Activated T-cell treated with anti-CD3 and anti-CD28 coated beads, Interleukin-2, amount 50 U/mL, for 24 hours (primary cell): ENCODE measurements at places on chromosomes 2 and 18.

- peak overlapping the region; percentile 88 for H3K27ac ChIP-seq
- H3K4me3 ChIP-seq: peak overlapping the region; percentile 34
- peaks cover 90% of the 10 kb centered on the region for H3K4me1 ChIP-seq
- H3K36me3 ChIP-seq: peaks cover 95% of the 10 kb centered on the region
These were observed 66.5 kb downstream of the CAB39 start for GRCh38 chr2:230779126-230779525.

DNA sequence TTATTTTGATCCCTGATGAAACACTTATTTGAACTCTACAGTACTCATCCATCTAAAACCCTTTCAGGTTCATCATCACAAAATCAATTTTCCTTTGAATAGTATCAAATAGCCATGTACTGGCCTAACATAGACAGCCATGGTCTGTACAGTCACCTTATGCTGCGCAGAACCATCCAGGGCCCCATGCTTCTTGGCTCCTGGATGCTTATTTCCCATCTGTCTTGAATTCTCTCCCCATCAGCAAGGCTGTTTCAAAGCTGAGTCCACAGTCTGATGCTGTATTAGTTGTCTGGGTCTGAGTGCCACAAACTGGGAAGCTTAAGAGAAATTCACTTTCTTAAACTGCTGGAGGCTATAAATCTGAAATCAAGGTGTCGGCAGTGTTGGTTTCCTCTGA is 290.2 kb downstream of the OSR1 start:
- H3K27ac ChIP-seq: no peak overlapping the region
- H3K36me3 ChIP-seq: no peaks in the 10 kb centered on the region
- no peak for DNase-seq
- H3K4me1 ChIP-seq: no peaks in the 10 kb centered on the region
- no peak overlapping the region for H3K4me3 ChIP-seq
- no peaks in the 10 kb centered on the region for H3K27me3 ChIP-seq

GRCh38 chr2:121856360-121856759 is 100.9 kb downstream of the TSN start:
- H3K27me3 ChIP-seq: peaks cover 42% of the 10 kb centered on the region
- no peak overlapping the region for H3K4me3 ChIP-seq
- DNase-seq: no peak

GRCh38 chr2:143453981-143454511 is 324.8 kb downstream of the ARHGAP15 start:
- H3K4me1 ChIP-seq: peaks cover 52% of the 10 kb centered on the region
- peaks cover 34% of the 10 kb centered on the region for H3K36me3 ChIP-seq
- H3K27ac ChIP-seq: no peak overlapping the region
- no peaks in the 10 kb centered on the region for H3K27me3 ChIP-seq
- DNase-seq: no peak

GRCh38 chr18:71249791-71250190 is 960.9 kb downstream of the SOCS6 start:
- no peaks in the 10 kb centered on the region for H3K36me3 ChIP-seq
- H3K4me1 ChIP-seq: no peaks in the 10 kb centered on the region
- H3K27me3 ChIP-seq: no peaks in the 10 kb centered on the region
- no peak overlapping the region for H3K27ac ChIP-seq
- no peak for DNase-seq

GRCh38 chr2:230220347-230220969 is 674 bp upstream of the SP110 start:
- H3K36me3 ChIP-seq: peaks cover 36% of the 10 kb centered on the region
- H3K27me3 ChIP-seq: no peaks in the 10 kb centered on the region
- peak overlapping the region; percentile 94 for H3K4me3 ChIP-seq
- peak overlapping the region; percentile 98 for H3K27ac ChIP-seq
- H3K4me1 ChIP-seq: peaks cover 75% of the 10 kb centered on the region

- peaks cover 5% of the 10 kb centered on the region for H3K27me3 ChIP-seq
- no peak overlapping the region for H3K27ac ChIP-seq
- DNase-seq: no peak
- no peak overlapping the region for H3K4me3 ChIP-seq
- no peaks in the 10 kb centered on the region for H3K4me1 ChIP-seq
- H3K36me3 ChIP-seq: no peaks in the 10 kb centered on the region
These were observed 143.9 kb upstream of the KLHL29 start for GRCh38 chr2:23241121-23241520.

DNA sequence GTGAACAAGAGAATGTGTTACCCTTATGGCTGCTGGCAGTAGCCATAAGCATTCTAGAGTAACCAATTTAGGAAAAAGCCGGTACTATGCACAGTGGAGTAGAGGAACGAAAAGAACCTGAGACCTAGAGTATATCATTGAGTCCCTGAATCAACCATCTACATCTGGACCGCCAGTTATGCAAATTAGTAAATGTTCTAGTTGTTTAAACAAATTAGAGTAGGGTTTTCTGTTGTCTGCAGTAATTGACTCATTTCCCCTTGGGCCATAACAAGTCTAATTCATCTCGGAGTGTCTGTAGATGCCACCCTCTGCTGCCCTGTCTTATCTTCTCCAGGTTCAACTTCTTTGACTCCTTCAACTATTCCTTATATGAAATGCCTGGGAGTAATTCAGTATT is 60.1 kb upstream of the CAPN13 start:
- DNase-seq: no peak
- no peak overlapping the region for H3K27ac ChIP-seq
- H3K4me3 ChIP-seq: no peak overlapping the region
- H3K4me1 ChIP-seq: peaks cover 6% of the 10 kb centered on the region
- no peaks in the 10 kb centered on the region for H3K36me3 ChIP-seq
- peaks cover 23% of the 10 kb centered on the region for H3K27me3 ChIP-seq

DNA sequence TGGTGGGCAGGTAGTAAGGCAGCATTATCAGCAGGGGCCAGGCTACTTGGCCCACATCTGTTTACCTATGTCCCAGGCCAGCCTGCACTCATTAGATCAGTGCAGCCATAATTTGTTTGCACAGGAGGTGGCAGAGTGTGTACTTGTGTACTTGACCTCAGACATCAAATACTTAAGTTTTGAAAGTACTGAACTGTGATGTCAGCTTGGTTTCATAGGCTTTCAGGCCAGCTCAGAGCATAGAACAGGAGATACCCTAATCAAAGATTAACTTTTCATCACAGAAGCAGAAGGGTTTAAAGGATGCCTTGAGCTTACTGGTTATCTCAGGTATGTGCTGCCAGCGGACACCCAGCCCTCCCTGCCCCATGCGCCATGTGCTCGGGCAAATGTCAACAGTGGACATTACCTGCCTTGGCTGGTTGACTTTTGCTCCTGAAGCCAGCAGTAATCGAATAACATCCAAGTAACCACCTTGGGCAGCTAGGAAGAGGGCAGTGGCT is 33.2 kb downstream of the ANKRD29 start:
- H3K4me1 ChIP-seq: peaks cover 6% of the 10 kb centered on the region
- H3K27me3 ChIP-seq: peaks cover 2% of the 10 kb centered on the region
- no peak overlapping the region for H3K4me3 ChIP-seq
- DNase-seq: no peak

GRCh38 chr2:171347591-171348032 is 86.2 kb downstream of the METTL8 start:
- H3K4me1 ChIP-seq: peaks cover 40% of the 10 kb centered on the region
- peaks cover 8% of the 10 kb centered on the region for H3K36me3 ChIP-seq
- no peaks in the 10 kb centered on the region for H3K27me3 ChIP-seq
- H3K4me3 ChIP-seq: no peak overlapping the region

DNA sequence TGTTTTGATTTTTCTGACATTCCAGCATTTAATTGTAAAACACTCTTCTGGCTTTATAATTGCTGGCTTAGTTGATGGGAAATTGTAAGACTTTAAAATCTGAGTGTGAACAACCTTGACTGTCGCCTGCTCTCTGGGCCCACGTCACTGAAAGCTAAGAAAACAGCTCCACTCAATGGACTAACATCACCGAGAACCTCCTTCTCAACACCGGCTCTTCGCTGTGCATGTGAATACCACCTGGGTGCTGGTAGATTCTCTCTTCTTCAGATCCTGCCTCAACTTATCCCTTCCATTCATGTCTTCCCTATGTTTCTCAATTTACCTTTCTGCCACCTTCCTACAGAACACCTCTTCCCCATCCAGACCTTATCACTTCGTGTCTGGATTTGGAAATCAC is 523.1 kb upstream of the ID2 start:
- H3K27ac ChIP-seq: no peak overlapping the region
- DNase-seq: no peak
- H3K27me3 ChIP-seq: no peaks in the 10 kb centered on the region
- H3K36me3 ChIP-seq: peaks cover 8% of the 10 kb centered on the region

DNA sequence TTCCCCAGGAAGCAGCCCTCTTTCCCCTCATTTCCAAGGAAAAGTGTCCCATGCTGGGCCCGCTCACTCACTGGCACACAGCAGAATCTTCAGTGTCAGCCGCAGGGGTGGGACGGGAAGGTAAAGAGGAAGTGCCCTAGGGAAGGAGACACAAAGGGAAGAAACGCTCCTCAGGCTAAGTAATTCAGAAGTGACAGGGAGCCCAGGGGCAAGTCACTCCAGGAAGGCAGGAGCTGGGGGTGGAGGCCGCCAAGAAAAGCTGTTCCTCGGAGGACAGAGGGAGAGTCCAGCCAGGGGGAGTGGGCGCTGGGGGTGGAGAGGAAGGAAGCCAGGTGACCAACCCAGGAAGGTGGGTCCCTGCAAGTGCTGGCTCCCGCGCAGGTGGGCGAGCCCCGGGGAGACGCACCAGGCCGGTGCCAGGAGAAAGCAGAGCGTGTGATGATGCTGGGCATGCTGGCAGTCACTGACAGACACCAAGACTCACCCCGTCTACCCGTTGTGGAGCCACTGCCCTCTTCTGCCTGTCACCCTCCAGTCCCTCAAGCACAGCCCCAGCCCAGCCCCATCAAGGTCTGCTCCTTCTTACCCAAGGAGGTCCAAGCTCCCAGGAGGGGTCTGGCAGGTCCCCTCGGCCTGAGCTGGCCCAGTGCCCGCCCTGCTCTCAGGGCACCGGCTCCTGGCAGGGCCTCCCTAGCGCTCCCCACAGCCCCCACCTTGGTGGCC is 21.7 kb downstream of the HDAC4 start:
- peak; percentile 27 for DNase-seq
- no peak overlapping the region for H3K4me3 ChIP-seq
- H3K27ac ChIP-seq: no peak overlapping the region
- H3K4me1 ChIP-seq: peaks cover 45% of the 10 kb centered on the region

GRCh38 chr2:128421861-128422311 is 103.2 kb upstream of the HS6ST1 start:
- H3K27ac ChIP-seq: no peak overlapping the region
- no peaks in the 10 kb centered on the region for H3K27me3 ChIP-seq
- DNase-seq: no peak
- H3K4me1 ChIP-seq: no peaks in the 10 kb centered on the region
- no peaks in the 10 kb centered on the region for H3K36me3 ChIP-seq
- no peak overlapping the region for H3K4me3 ChIP-seq

GRCh38 chr2:32375228-32375892 is 18.5 kb downstream of the BIRC6 start:
- no peak overlapping the region for H3K27ac ChIP-seq
- no peak overlapping the region for H3K4me3 ChIP-seq
- peaks cover 40% of the 10 kb centered on the region for H3K36me3 ChIP-seq
- no peaks in the 10 kb centered on the region for H3K27me3 ChIP-seq
- H3K4me1 ChIP-seq: peaks cover 63% of the 10 kb centered on the region

DNA sequence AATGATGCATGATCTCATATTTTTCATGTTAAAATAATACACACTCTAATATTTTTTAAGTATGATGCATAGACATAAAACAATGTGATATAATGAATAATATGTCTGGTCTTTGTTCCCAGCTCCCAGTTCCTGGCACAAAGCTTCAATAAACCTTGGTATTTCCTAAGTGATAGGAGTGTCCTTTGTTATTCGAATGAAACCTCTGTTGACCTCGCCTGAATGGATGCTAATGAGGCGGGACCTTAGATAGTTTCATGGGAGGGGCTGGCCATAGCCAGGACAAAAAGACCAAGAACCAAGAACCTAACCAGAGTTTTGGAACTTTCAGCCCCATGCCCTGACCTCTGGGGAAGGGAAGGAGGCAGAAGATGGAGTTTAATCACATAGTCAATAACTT is 257.7 kb upstream of the COPS8 start:
- no peak overlapping the region for H3K27ac ChIP-seq
- H3K4me1 ChIP-seq: no peaks in the 10 kb centered on the region
- H3K4me3 ChIP-seq: no peak overlapping the region
- no peaks in the 10 kb centered on the region for H3K36me3 ChIP-seq
- peaks cover 11% of the 10 kb centered on the region for H3K27me3 ChIP-seq
- DNase-seq: no peak

GRCh38 chr2:45591073-45591472 is 20.0 kb downstream of the SRBD1 start:
- peak overlapping the region; percentile 11 for H3K27ac ChIP-seq
- H3K27me3 ChIP-seq: no peaks in the 10 kb centered on the region
- H3K36me3 ChIP-seq: peaks cover 61% of the 10 kb centered on the region

GRCh38 chr2:9764153-9764778 is 79.0 kb upstream of the TAF1B start:
- DNase-seq: no peak
- no peak overlapping the region for H3K4me3 ChIP-seq
- peak overlapping the region; percentile 19 for H3K27ac ChIP-seq
- H3K4me1 ChIP-seq: peaks cover 41% of the 10 kb centered on the region
- peaks cover 3% of the 10 kb centered on the region for H3K27me3 ChIP-seq

DNA sequence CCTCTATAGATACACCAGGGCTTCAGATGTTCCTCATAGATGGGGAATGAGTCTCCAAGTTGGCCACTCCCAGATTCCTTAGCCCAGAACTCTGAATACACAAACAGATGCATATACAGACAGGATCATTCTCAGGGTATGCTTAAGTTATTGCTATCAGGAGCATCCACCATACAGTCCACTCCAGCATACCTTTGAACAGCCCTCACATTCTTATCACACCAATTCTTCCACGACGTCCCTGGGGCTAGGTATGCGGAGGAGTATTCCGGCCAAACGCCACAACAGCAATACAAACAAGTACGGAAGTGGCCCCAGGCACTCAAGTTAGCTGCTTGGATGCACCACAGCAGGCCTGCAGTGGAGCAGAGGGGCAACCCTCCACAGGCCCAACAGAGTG is 312.5 kb upstream of the CHAC2 start:
- DNase-seq: no peak
- no peak overlapping the region for H3K27ac ChIP-seq
- H3K36me3 ChIP-seq: no peaks in the 10 kb centered on the region
- no peaks in the 10 kb centered on the region for H3K27me3 ChIP-seq
- no peaks in the 10 kb centered on the region for H3K4me1 ChIP-seq

DNA sequence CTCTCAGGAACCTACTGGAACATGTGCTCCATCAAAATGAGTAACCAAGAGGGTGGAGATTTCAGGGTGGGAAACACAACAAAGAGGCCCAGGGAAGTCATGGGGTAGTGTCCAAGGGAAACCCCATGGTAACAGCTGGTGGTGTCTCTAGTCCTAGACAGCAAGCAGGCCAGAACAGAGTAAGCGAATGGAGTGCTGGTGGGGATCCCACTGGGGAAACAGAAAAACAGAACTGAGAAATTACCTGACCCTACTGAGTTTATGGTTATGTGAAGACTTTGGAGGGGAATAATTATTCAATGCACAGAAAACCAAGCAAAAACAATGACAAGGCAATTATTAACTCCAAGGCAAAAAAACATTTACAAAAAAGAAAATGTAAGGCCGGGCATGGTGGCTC is 16.9 kb downstream of the ERCC3 start:
- H3K27ac ChIP-seq: peak overlapping the region; percentile 66
- peaks cover 14% of the 10 kb centered on the region for H3K4me1 ChIP-seq
- no peak overlapping the region for H3K4me3 ChIP-seq
- peaks cover 96% of the 10 kb centered on the region for H3K36me3 ChIP-seq
- no peaks in the 10 kb centered on the region for H3K27me3 ChIP-seq

- DNase-seq: no peak
- H3K27me3 ChIP-seq: peaks cover 2% of the 10 kb centered on the region
- H3K27ac ChIP-seq: no peak overlapping the region
- peaks cover 5% of the 10 kb centered on the region for H3K4me1 ChIP-seq
These were observed 156.8 kb upstream of the STK17B start for GRCh38 chr2:196328088-196328680.

- no peak overlapping the region for H3K27ac ChIP-seq
- H3K4me3 ChIP-seq: no peak overlapping the region
- H3K27me3 ChIP-seq: no peaks in the 10 kb centered on the region
- H3K36me3 ChIP-seq: no peaks in the 10 kb centered on the region
These were observed 34.6 kb downstream of the LOXHD1 start for GRCh38 chr18:46622451-46622850.
